ENCODE measurements at places on chromosomes 1 and 21.

- DNase-seq = no peak
These were observed 1171.4 kb upstream of the ADGRL2 start for GRCh38 chr1:80629304-80629837.

- no peak for DNase-seq
These were observed 112.3 kb upstream of the GADD45A start for GRCh38 chr1:67572594-67573221.

- DNase-seq = no peak
These were observed 5.6 kb upstream of the SH3D21 start for GRCh38 chr1:36300526-36300925.

- no peak for DNase-seq
These were observed 82.8 kb upstream of the ATP1A1 start for GRCh38 chr1:116290085-116290705.

DNA sequence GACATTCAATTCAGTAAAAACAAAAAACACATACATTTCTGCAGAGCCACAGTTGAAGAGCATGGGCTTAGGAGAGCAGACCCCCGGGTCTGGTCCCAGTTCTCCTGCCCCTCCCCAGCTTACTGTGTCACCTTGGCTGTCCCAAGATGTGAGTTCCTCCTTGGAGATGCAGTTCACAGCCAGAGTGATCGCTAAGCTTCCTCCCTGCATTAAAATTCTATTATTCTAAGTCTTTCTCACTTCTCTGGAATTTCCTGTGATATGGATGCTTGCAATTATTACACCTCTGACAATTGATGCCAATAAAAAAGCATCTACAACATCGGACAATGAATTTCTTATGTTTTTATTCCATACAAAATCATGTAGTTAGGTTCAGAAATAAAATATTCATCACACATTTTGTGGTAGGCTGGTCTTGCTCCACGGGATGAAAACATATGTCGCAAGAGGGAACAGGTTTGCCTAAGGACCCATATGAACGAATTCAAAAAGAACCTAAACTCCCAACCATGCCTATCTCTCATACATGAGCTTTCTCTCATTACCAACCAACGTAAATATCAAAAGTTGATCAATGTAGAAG, 328.5 kb upstream of the RUNX1 start:
- no peak for DNase-seq

- DNase-seq = peak; percentile 46
These were observed 19.0 kb downstream of the THEMIS2 start for GRCh38 chr1:27891196-27891889.

DNA sequence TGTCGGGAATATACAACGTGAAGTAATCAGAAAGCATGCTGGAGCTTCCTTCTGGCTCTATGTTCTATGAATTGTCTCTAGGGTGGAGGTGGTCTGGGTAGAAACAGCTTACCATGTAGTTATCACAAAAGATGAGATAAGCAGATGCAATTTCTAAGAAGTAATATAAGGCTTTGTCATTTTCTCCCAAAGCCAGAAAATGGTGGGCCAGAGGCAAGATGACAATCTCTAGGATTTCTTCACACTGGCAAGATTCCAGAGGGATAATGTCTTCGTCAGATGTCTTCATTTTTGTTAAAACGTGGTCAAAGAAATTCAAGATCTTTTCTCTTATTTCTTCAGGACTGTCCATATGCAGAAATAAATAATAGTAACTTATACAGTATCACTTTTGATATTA, 77.7 kb downstream of the ADCY10 start:
- no peak for DNase-seq

GRCh38 chr1:88645886-88646285, 38.2 kb upstream of the PKN2 start:
- DNase-seq = no peak

- no peak for DNase-seq
These were observed 246.4 kb downstream of the PBX1 start for GRCh38 chr1:164805399-164805798.

GRCh38 chr1:155454096-155454495, 108.5 kb downstream of the ASH1L start:
- DNase-seq = no peak

- no peak for DNase-seq
These were observed 11.4 kb downstream of the UQCRHL start for GRCh38 chr1:15796086-15796462.

- DNase-seq = no peak
These were observed 14.7 kb downstream of the MTHFR start for GRCh38 chr1:11790880-11791715.

GRCh38 chr1:93490357-93490756, 42.4 kb downstream of the FNBP1L start:
- DNase-seq = no peak

- no peak for DNase-seq
These were observed 153.0 kb upstream of the DPYD start for GRCh38 chr1:98073823-98074222.

- no peak for DNase-seq
These were observed 2.2 kb upstream of the ATP1A4 start for GRCh38 chr1:160149233-160149632.

DNA sequence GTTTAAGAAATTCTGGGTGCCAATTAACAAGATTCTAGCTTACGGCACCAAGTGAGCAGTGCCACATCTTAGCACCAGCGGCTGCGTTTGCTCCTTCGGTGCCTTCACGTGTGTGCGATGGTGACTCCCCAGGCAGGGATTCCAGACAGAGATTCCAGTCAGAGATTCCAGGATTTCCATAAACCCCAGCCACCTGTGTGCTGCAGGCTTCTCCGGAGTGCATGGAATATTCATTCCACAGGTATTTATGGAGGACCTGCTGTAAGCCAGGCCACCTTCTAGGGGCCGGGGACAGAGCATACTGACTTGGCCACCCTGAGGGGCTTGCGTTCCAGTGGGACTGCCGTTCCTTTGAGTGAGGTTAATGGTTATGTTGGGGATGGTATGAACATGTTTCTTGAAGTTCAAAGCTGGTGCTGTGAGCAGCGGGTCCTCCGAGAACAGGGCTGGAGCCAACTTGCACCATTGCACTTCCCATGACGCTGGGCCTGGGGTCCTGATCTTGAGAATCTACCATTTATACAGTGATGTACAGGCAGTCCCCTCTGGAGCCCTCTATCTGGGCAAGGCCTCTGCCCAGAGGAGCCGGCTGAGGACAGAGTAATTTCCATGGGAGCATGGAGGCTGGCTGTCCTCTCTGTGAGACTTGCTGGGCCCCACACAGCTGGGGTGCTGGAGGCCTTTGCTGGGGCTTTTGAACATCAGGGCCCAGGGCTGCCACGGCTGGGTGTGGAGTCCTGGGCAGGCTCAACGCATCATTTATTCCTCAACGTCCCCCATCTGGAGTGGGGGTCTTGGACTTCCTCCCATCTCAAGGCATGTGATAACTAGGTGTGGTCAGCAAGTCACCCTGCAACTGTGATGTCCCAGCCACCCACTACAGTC, 58.8 kb upstream of the AJAP1 start:
- no peak for DNase-seq

GRCh38 chr21:46477765-46478164, 19.1 kb downstream of the DIP2A start:
- DNase-seq = no peak

GRCh38 chr1:230141797-230142607, 75.0 kb downstream of the GALNT2 start:
- no peak for DNase-seq

- DNase-seq = no peak
These were observed 37.1 kb downstream of the WNT9A start for GRCh38 chr1:227910511-227911153.

DNA sequence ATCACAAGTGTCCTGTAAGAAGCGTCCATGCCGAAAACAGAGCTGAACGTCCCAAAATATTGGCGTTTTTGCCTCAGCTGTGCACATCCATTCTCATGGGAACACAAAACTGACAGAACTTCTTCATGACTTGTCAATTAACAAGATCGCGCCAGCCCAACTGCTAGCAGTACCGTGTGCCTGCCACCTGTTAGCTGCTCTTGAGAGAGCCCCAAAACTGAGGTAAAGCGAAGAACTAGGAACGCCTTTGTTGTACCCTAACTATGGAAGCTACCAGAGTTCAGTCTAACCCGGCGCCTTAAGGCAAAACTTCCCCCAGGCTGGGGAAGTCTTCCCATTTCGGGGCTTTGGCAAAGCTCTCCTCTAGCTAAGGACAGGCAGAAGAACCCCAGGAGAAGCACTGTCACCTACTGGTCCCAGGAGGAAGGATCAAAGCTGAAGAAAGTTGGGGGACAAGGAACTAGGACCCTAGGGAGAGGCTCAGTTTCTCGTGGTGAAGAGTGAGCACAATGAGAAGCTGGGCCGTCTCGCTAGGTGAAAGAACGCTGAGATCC, 719 bp downstream of the EYA3 start:
- no peak for DNase-seq

DNA sequence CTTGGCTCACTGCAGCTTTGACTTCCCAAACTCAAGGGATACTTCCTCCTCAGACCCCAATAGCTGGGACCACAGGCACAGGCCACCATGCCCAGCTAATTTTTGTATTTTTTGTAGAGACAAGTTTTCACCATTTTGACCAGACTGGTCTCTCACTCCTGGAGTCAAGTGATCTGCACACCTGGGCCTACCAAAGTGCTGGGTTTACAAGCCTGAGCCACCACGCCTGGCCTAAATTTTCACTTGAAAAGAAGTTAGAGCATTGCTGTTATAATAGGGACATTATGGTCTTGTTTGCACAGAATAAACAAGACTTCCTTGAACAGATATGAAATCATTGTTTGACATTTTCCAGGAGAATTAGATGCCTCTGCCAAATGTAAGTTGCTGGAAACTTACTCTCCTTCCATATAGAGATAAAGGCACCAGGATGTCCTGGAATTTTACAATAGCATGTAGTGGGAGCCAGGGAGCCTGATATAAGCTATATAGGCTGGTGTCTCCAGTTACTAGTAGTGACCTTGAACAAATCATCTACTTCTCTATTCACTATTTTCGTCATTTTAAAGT, 16.9 kb downstream of the SLC35A3 start:
- no peak for DNase-seq

DNA sequence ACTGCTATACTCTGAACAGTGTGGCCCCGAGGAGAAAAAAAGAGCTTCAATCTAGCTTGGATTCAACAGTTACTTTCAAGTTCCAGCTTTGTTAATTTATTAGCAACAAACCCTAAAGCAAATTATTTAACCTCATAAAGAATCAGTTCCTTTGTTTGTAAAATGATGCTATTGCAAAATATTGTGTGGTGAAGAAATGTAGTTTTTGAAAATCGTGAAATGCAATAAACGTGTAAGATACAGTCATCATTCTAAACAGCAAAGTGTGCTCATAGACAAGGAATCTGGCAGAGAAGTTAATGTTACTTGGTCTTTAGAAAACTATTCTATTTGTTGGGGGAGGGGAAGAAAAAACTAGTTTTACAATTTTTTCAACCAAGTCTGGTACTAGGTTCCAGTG, 297.6 kb upstream of the ADGRL4 start:
- DNase-seq = no peak

DNA sequence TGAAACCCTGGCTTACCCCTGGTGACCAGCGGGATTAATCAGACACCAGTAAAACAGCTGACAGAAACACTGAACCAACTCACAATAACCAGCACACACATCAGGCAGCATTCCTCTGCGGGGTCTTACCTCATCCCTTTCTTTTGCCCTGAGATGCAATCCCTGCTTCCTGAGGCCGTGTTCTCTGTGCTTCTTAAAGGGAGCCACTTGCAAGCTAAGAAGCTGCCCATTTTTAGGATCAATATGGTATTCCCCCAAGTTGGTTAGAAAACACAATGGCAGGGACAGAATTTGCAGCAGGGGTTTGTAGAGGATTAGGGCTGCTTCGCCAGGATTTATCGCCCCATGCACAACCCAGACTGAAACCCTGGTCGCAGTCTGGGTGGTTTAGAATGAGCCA, 74.7 kb upstream of the OLIG2 start:
- no peak for DNase-seq

GRCh38 chr21:44510508-44511218, 29.3 kb downstream of the KRTAP10-1 start:
- DNase-seq = peak; percentile 84

- DNase-seq = peak; percentile 68
These were observed 4.9 kb upstream of the ALDH4A1 start for GRCh38 chr1:18907021-18907916.

DNA sequence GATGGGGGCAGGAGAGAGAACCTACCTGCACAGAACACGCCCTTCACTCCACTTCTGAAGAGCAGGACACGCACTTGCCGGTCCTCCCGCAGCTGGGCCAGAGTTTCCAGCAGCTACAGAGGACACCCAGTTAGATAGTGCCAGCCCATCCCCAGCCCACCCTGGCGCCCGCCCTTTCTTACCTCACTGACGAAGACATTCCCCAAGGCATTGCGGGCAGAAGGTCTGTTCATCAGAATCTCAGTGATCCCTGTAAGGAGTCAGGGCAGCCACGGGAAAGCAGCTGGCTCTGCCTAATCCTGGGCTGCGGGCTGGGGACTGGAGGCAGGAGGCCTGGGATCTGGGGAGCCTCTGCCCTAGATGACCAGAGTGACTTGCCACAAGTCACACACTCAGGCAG, 10.0 kb downstream of the ECHDC2 start:
- no peak for DNase-seq

- no peak for DNase-seq
These were observed 251.4 kb upstream of the SNX7 start for GRCh38 chr1:98410082-98410481.

GRCh38 chr1:211631168-211631567, 44.3 kb downstream of the NEK2 start:
- no peak for DNase-seq

DNA sequence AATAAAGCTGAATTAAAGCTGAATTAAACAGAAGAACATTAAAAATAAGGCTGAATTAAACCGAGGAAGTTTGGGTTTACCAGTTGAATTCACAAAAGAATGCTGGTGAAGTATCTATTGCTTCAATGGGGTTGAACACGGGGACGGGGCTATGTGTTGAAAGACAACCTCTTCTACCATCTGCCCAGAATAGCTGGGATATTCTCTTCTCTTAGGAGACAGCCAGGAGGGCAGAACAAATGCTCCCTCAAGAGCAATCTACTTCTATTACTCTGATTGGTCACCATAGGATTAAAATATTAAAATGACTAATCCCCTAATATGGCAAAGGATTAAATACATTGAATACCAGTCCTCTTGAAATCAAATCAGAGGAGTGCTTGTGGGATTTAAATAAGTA, 68.4 kb downstream of the LPGAT1 start:
- DNase-seq = no peak

- no peak for DNase-seq
These were observed 32.7 kb downstream of the MRPS6 start for GRCh38 chr21:34105947-34106541.

- DNase-seq = no peak
These were observed 42.3 kb downstream of the TCEANC2 start for GRCh38 chr1:54095546-54096226.

DNA sequence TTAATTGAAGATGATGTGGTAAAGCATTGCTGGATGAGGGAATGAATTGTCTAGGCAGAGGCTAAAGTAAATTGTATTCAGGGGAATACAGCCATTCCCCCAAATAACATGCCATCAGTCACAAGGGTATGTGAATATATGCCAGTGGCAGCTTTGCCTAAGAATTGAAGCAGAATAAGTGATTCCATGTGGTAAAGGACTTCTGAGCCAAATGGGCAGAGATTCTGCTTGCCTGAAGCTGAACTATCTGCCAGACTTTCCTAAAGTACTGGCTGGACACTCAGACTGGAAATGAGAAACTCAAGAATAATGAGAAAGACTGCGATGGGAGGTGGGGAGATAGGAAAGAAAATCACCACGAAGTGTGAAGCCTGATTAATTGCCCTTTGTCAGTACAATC, 2.4 kb downstream of the LIX1L start:
- no peak for DNase-seq

Measured in stimulated activated CD4-positive, alpha-beta T cell treated with anti-CD3 and anti-CD28 coated beads, Interleukin-2, amount 100 ng/mL, for 24 hours (primary cell).